Fibroblast of lung (primary cell): ENCODE measurements at places on chromosomes 5 and 9.

DNA sequence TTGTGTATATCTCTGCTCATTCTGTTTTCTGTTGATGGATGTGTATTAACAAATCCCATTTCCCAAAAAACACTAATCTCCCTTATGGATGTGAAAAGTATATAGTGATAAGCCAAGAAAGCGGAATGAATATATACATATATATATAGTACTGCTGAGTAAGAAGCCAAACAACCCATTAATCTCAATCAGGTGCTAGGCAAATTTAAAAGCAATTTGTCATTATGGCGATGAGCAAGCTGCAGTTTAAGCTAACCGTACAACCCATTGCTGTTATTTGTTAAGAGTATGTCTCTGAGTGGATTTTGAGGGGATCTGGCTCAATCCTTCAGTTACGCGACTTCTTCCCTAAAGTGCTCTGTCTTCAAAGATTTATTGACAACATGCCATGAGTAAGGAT, 640.4 kb upstream of the ARRDC3 start:
- no peak for DNase-seq

DNA sequence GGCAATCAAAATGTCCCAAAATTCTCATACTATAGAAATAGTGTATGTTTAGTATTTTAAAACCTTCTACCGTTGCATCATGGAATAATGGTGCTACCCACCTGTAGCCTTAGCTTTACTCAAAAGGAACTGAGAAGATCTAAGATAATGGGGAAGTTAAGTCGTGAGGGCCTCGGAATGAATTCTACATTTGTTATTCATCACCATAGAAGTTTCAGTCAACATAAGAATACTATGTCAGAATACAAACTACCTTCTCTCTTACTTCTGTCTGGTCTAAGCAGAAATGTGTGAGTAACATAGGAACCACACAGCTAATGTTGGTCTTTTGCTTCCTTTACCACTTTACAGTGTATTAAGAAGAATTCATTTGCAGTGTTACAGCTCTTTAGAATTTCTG, 43.2 kb downstream of the RFK start:
- no peak for DNase-seq

- DNase-seq, result no peak
These were observed 28.2 kb downstream of the MRPL36 start for GRCh38 chr5:1771149-1772065.

DNA sequence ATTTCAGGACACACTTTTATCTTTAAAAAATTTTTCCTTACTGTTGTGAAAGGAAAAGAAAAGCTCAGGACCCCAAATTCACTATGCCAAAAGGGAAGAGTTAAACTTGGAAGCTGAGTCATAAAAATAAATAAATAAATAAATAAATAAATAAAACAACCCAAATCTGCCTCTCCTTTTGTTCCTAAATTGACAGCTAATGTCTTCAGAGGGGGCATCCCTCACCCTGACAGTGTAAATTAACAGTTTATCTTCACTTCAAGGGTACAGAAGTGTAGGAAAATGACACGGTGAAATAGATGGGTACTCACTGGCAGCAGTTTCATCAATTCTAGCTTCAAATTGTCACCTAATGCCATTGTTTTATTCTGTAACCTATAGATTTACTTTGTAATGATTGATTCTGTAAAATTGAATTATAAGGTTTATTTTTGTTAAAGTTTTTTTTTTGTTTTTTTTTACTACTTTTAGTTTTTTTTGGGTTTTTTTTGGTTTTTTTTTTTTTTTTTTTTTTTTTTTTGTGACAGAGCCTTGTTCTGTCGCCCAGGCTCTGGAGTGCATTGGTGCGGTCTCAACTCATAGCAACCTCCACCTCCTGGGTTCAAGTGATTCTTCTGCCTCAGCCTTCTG, 18.5 kb upstream of the ANXA1 start:
- no peak for DNase-seq

- DNase-seq, result no peak
These were observed 96.4 kb upstream of the NTRK2 start for GRCh38 chr9:84573083-84573482.

GRCh38 chr9:91802391-91802790, 147.6 kb downstream of the ROR2 start:
- DNase-seq, result peak; percentile 60

- DNase-seq, result no peak
These were observed 134.3 kb upstream of the MAP1B start for GRCh38 chr5:71972777-71973473.

DNA sequence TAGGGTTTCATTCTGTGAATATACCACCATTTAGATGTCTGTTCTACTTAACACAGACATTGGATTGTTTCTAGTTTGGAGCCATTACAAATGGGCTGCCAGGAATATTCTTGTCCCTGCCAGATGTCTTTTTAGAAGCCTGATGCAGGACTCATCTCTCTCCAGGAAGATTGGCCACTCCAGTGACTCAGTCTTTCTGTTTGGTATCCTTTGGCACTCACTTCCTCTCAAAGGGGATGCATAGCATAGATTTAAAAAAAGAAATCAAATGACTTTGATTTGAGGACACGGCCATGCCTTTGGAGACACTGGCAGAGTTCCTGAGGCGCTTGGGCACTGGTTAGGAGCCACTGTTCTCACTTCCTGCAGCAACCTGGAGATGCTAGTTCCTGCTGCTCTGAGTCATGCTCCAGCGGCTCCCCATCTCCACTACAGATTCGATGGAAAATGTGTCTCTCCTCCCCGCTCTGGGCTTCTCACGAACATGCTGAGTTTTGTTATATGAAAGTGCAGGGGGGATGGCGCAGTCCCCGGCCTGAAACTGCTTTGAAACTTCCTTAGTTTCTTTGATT, 3.5 kb upstream of the ZNF366 start:
- peak; percentile 50 for DNase-seq

DNA sequence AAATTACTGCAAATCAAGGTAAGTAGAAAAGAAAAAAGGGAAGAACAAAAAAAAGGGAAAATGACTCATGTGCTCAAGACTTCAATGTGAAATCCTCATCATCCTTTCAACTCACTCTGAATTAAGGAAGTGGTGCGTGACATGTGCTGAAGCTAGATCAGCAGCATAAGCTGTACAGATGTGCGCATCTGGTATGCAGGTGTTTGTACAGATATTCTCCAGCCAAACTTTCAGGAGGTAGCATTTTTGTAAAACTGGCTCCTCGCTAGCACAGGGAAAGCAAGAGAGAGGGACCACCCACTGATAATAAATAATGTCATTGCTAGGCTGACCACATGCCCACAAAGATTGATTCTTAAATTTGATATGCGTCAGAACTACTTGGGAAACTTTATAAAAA, 253.9 kb upstream of the RGMB start:
- peak; percentile 21 for DNase-seq

DNA sequence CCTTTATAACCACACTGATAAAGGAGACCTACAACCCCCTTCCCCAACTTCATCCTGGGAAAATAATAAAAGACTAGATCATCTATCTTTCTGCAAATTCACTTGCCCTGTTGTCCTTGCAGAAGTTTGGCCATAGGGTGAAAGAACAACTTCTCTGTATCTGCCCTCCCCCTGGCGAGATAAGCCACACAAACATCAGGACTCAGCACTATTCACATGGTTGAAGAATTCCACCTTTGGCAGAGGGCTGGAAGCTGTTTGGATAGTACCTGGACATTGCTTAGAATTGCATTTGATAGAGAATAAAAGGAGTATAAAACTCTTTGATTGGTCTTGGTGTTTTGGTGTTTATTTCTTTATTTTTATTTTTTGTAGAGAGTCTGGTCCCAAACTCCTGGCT, 16.9 kb downstream of the FAM151B start:
- DNase-seq, result no peak

DNA sequence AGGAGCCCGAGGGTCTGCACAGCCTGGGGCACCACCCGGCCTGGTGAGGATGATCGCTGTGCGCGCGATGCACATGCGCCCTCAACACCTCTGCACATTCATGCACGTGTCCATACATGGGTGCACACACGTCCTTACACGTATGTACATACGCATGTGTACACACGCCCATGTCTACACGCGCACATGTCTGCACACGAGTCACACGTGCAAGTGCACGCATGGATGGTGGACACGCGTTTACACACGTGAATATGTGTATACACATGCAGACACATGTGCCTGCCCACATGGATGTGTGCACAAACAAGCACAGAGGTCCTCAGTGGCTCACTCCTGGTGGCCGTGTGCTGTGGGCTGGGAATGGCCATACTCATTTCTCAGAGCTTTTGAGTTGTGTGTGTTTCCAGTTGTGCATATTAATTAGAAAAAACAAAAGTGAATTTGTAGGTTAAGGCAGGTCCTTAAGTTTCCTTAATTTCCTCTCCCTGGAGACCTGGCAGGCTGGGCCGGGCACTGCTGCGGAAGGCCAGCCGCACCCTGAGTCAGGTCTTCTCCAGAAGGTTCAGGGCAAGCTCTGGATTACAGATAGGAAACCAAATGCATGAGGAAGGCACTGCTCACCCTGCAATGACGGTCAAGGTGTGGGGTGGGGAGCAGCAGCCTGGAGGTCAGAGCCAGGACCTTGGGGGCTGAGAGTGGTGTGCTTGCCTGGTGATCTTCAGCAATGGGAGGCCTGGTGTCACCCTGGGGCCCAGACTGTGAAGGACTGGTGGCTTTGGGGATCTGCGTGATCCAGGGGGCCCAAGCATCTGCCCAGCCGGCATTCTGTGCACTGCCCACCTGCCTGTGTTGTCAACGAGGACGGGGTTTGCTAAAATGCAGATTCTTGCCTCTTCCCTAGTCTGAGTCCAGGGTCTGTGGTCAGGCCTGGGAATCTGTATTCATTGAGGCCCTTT, 1.3 kb upstream of the RNU6ATAC start:
- peak; percentile 30 for DNase-seq

GRCh38 chr5:59221769-59222168, 638.9 kb downstream of the RAB3C start:
- DNase-seq, result no peak

- DNase-seq, result no peak
These were observed 1.6 kb upstream of the DNLZ start for GRCh38 chr9:136364942-136365774.

DNA sequence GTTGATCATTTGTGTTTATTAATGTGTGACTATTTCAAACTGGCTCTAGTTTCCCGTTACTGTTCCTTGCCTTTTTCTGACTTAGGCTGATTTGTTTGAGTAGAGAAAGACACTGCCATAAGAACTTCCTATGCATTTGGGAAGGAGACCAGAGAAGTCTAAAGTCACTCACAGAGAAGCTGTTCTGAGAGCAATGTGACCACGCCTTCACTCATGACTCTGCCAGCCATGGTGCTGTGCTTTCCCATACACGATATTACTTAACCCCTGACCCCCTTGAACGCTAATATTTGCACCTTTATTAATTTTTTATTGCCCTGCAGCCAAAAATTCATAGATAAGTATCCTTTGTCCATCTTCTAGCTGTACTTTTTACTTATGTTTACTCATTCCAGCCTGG, 20.9 kb downstream of the SLC28A3 start:
- no peak for DNase-seq

GRCh38 chr9:76032038-76032796, 141.7 kb downstream of the PCSK5 start:
- no peak for DNase-seq

GRCh38 chr9:121463026-121463807, 36.4 kb downstream of the GGTA1 start:
- peak; percentile 23 for DNase-seq

DNA sequence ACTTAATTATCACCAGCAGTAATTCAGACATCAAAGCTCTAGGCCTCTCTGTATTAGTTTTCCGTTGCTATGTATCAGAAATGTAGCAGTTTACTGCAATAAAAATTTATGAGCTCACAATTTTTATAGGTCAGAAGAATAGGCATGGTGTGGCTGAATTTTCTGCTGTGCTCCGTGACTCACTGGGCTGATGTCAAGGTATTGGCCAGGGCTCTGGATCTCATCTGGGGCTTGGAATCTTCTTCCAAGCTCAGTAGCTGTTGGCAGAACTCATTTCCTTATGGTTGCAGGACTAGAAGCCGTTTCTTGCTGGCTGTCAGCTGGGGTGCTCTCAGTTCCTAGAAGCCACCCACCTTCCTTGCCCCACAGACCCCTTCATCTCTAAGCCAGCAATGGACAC, 66.3 kb downstream of the PSAT1 start:
- DNase-seq, result peak; percentile 28

DNA sequence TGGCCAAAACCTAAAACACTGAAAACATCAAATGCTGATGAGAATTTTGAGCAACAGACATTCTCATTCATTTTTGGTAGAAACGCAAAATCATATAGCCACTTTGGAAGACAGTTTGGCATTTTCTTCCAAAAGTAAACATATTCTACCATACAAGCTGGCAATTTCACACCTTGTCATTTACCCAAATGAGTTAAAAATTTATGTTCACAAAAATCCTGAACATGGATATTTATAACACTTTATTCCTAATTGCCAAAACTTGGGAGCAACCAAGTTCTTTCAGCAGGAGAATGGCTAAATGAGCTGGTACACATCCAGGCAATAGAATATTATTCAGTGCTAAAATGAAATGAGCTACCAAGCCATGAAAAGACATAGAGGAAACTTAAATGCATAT, 1270.1 kb upstream of the ACO1 start:
- no peak for DNase-seq

DNA sequence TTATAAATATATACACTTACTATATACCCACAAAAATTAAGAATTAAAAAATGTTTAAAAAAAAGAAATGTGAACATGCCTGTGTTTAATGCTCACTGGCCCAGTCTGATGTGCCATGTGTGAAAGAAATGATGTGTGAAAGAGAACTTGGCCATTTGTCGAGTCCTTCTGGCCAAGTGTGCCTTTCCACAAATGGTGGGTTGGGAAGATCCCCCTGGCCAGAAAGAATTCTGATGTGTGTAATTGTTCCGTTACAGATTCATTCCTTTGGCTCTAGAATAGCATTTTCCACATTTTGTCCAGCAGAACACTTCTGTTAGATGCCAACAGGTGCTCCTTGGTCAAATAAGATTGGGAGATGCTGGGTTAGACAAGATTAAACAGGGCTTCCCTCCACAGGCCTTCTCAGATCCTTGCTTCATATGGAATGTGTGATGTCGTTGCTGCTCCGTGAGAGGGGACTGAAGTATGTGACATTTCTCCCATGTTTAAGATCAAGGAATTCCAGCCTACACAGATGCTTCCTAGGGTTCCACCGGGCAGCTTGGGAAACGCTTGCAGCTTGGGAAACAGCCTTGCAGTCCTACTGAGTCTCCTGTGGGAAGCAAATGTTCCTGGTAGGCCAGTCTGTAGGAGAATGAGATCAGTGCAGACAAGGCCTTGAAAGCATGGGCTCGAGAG, 32.1 kb downstream of the GDNF start:
- DNase-seq, result no peak

- DNase-seq, result no peak
These were observed 29.3 kb downstream of the REEP5 start for GRCh38 chr5:112892776-112893175.

- no peak for DNase-seq
These were observed 17.6 kb upstream of the LIFR start for GRCh38 chr5:38574009-38574408.

DNA sequence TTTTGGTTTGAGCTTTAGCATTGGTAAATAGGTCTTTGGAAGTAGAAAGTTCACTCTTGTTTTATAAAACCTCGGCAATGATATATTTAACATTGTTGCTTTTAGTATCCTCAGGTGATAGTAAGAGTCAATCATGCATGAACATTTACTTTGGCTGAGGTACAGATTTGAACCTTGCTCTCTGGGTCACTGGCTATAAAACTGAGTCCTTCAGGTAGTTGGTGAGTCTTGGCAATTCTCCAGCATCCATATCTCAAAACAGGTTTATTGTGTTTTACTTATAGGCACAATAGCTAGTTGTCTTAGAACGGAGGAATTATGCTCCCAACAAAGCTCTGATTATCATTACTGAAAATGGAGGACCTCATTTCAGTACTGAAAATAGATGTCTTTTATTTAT, 75.1 kb downstream of the MAT2B start:
- no peak for DNase-seq

- DNase-seq, result no peak
These were observed 21.6 kb downstream of the SNX30 start for GRCh38 chr9:112772215-112772509.
